Muscle of leg (tissue), 16 donors: ENCODE measurements at places on chromosomes 7 and 10. TPM values are rescaled to one million over a fixed set of nuclear protein-coding genes. Genes with fewer than 3 reads are reported as not detected.

Gene UCN3
- not detected for total RNA-seq

Gene ZNF727
- 0.44 TPM for total RNA-seq

Gene LLCFC1
- total RNA-seq, result not detected

Gene CYTH3
- 20.3 TPM for total RNA-seq

Gene LIPJ
- total RNA-seq, result 0.13 TPM

Gene TRIM74
- 0.49 TPM for total RNA-seq

Gene TET1
- total RNA-seq, result 20.6 TPM

Gene PSMC2
- total RNA-seq, result 131 TPM

Gene GRID1
- 2.7 TPM for total RNA-seq

Gene CYP3A7
- 0.58 TPM for total RNA-seq

Gene CTNNA3
- total RNA-seq, result 18.8 TPM

Gene SMO
- 35.9 TPM for total RNA-seq

Gene WEE2
- 0.09 TPM for total RNA-seq

Gene TMEM176B
- total RNA-seq, result 7.7 TPM

DNA sequence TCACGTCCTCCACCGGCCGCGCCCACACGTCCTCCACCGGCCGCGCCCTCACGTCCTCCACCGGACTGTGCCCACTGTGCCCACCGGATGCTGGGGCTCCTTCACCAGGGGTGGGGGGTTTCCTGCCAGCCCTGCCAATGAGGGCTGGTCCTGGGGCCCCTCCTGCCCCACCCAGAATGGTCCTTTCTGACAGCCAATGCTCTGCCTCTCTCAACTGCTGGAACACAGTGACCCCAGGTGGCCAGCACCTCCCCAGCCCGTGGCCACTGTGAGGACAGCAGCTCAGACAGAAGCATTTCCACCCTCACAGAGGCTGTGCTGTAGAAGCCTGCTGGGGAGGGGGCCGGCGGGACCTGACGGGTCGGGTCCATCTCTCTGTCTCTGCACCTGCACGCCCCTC is 90.1 kb upstream of the DNAAF5 start:
- no peaks in the 10 kb centered on the region for H3K36me3 ChIP-seq
- H3K4me3 ChIP-seq, result no peak overlapping the region
- peaks cover 5% of the 10 kb centered on the region for H3K4me1 ChIP-seq
- no peaks in the 10 kb centered on the region for H3K27me3 ChIP-seq
- DNase-seq, result peak; percentile 22
- no peak overlapping the region for H3K27ac ChIP-seq

- H3K36me3 ChIP-seq, result no peaks in the 10 kb centered on the region
- H3K4me1 ChIP-seq, result peaks cover 8% of the 10 kb centered on the region
- no peak overlapping the region for H3K4me3 ChIP-seq
- no peak overlapping the region for H3K27ac ChIP-seq
Measured at GRCh38 chr10:114026189-114027040, 17.3 kb upstream of the ADRB1 start.

GRCh38 chr10:93420091-93420490 is 62.0 kb downstream of the MYOF start:
- no peak overlapping the region for H3K4me3 ChIP-seq
- H3K4me1 ChIP-seq, result peaks cover 26% of the 10 kb centered on the region
- H3K36me3 ChIP-seq, result peaks cover 7% of the 10 kb centered on the region
- H3K27ac ChIP-seq, result peak overlapping the region; percentile 85

- no peaks in the 10 kb centered on the region for H3K27me3 ChIP-seq
- DNase-seq, result peak; percentile 96
- H3K4me1 ChIP-seq, result peaks cover 20% of the 10 kb centered on the region
- H3K4me3 ChIP-seq, result peak within 1 kb of the TSS; percentile 97
Measured at GRCh38 chr10:119178372-119179119, at the start of gene PRDX3. TSS of gene PRDX3 (minus strand) at chr10:119178812. CDS start at chr10:119178790, 22 bp downstream.

GRCh38 chr10:78972947-78973900 is 95.5 kb upstream of the ZMIZ1 start:
- H3K27me3 ChIP-seq, result peaks cover 13% of the 10 kb centered on the region
- H3K4me3 ChIP-seq, result peak overlapping the region; percentile 32
- peak; percentile 98 for DNase-seq
- peak overlapping the region; percentile 87 for H3K27ac ChIP-seq
- peaks cover 28% of the 10 kb centered on the region for H3K4me1 ChIP-seq

DNA sequence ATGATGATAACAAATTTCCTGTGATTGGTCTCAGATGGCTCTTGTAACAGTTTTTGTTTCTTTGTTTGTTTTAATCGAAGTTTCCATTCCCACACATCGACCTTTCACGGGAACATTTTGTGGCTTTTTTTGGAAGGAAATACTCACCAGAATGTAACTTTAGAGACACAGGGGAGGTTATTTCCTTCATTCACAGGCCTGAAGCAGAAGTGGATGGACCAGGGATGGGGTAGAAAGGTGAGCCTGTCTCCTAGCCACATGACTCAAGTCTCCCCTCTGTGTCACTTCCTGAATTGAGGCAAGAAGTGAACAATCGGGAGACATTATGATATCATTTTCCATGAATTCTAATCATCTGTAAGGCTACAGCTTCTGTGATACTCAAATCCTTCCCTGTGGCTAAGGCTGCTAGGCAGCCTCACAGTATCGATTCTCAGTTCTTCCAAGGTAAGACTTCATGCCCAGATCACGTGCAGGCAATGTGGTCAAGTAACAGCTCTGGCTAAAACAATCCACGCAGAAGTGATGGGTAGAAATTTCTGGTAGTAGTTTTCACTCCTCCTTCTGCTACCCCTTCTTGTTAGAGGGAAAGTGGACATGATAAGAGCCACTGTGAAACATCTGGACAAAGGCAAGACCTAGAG is 203.9 kb upstream of the NEBL start:
- DNase-seq, result peak; percentile 67
- H3K36me3 ChIP-seq, result no peaks in the 10 kb centered on the region

DNA sequence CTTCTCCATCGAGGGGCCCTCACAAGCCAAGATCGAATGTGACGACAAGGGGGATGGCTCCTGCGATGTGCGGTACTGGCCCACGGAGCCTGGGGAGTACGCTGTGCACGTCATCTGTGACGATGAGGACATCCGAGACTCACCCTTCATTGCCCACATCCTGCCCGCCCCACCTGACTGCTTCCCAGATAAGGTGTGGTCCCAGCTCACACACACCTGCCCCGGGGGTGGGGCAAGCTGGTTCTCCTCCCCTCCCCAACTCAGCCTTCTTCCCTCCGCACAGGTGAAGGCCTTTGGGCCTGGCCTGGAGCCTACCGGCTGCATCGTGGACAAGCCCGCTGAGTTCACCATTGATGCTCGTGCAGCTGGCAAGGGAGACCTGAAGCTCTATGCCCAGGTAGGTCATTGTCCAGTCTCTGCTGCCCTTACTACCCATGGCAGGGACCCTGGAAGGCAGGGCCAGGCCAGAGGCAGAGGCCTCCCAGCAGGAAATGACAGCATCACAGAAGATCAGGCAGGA is 11.0 kb downstream of the FLNC start:
- peaks cover 98% of the 10 kb centered on the region for H3K36me3 ChIP-seq
- H3K27me3 ChIP-seq, result no peaks in the 10 kb centered on the region
- no peak for DNase-seq

GRCh38 chr10:72349438-72349837 is 5.3 kb downstream of the DNAJB12 start:
- no peak for DNase-seq
- H3K4me1 ChIP-seq, result peaks cover 15% of the 10 kb centered on the region
- peaks cover 58% of the 10 kb centered on the region for H3K36me3 ChIP-seq
- H3K27me3 ChIP-seq, result no peaks in the 10 kb centered on the region
- no peak overlapping the region for H3K27ac ChIP-seq

- peaks cover 6% of the 10 kb centered on the region for H3K4me1 ChIP-seq
- no peaks in the 10 kb centered on the region for H3K36me3 ChIP-seq
- DNase-seq, result no peak
- H3K27me3 ChIP-seq, result no peaks in the 10 kb centered on the region
Measured at GRCh38 chr10:534047-534566, 155.4 kb downstream of the DIP2C start.

GRCh38 chr10:128001363-128001745 is 94.5 kb downstream of the PTPRE start:
- H3K27ac ChIP-seq, result no peak overlapping the region
- DNase-seq, result no peak
- H3K36me3 ChIP-seq, result no peaks in the 10 kb centered on the region
- no peaks in the 10 kb centered on the region for H3K27me3 ChIP-seq
- no peak overlapping the region for H3K4me3 ChIP-seq

- DNase-seq, result peak; percentile 81
- H3K36me3 ChIP-seq, result no peaks in the 10 kb centered on the region
- H3K4me3 ChIP-seq, result no peak overlapping the region
- no peak overlapping the region for H3K27ac ChIP-seq
- H3K27me3 ChIP-seq, result no peaks in the 10 kb centered on the region
- no peaks in the 10 kb centered on the region for H3K4me1 ChIP-seq
Measured at GRCh38 chr7:116316838-116317628, 106.7 kb downstream of the TES start.

DNA sequence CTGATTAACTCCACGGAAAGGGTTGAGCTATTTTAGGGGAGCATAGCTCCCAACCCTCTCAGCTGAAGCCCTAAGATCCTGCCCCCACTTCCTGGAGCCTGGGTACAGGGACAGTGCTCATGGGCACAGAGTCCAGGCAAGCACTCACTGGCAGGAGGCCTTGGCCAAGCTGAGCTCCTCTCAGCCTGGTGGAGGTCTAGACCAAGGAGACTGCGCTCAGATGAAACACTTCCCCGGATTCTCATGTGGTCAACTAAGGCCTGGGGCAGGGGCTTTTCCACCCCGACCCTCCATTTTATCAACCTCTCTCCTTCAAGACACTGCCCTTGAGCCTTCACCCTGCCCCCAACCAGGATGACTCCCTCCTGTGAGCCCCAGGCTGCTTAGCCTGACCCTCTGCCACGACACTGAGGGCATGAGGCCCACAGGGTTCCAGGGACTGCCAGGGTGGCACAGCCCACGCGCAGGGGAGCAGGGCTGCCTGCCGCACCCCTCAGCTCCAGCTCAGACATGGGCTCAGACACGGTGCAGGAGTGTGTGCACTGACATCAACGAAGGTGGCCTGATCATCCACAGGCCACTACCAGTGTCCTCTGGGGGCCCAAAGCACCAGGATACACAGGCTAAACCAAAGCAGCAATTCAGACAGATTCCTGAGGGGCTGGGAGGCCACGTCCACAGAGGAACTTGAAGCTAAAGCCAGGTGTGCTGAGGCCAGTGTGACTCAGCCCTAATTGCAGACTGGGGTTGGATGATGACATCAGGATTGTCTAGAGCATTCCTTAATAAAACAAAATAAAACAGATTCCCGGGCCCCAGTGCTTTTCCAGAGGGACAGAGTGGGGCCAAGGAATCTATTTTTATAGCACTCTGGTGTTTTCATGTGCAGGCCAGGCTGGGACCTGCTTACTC is 18.8 kb downstream of the CHAT start:
- H3K27me3 ChIP-seq, result peaks cover 9% of the 10 kb centered on the region
- DNase-seq, result no peak
- no peak overlapping the region for H3K27ac ChIP-seq
- H3K4me1 ChIP-seq, result no peaks in the 10 kb centered on the region
- H3K4me3 ChIP-seq, result no peak overlapping the region

- peaks cover 17% of the 10 kb centered on the region for H3K4me1 ChIP-seq
- H3K27me3 ChIP-seq, result peaks cover 81% of the 10 kb centered on the region
- no peaks in the 10 kb centered on the region for H3K36me3 ChIP-seq
- H3K27ac ChIP-seq, result no peak overlapping the region
- DNase-seq, result no peak
Measured at GRCh38 chr7:100968650-100969049, 715 bp upstream of the MUC12 start.

DNA sequence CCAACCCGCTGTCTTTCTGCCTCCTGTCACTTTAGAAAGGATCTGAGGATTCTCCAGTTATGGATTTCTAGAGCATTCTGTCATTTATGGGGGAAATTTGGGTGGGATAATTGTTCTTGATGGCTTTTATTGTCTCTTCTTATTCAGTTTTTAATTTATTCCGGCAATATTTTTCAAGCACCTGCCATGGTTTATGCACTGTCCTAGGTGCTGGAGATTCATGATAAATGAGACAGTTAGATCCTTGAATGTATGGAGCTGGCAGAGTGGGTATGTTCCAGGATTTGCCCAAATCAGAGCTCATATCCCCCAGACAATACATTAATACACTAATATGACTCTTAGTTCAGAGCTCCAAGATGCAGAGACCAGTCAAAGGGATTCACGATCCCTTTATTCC is 146.8 kb upstream of the PRKCQ start:
- no peak for DNase-seq
- no peaks in the 10 kb centered on the region for H3K27me3 ChIP-seq
- H3K36me3 ChIP-seq, result no peaks in the 10 kb centered on the region
- no peak overlapping the region for H3K4me3 ChIP-seq

GRCh38 chr10:44897049-44897448 is 14.1 kb upstream of the TMEM72 start:
- no peak for DNase-seq
- H3K27me3 ChIP-seq, result no peaks in the 10 kb centered on the region
- no peak overlapping the region for H3K27ac ChIP-seq
- no peaks in the 10 kb centered on the region for H3K36me3 ChIP-seq
- no peak overlapping the region for H3K4me3 ChIP-seq
- peaks cover 25% of the 10 kb centered on the region for H3K4me1 ChIP-seq

DNA sequence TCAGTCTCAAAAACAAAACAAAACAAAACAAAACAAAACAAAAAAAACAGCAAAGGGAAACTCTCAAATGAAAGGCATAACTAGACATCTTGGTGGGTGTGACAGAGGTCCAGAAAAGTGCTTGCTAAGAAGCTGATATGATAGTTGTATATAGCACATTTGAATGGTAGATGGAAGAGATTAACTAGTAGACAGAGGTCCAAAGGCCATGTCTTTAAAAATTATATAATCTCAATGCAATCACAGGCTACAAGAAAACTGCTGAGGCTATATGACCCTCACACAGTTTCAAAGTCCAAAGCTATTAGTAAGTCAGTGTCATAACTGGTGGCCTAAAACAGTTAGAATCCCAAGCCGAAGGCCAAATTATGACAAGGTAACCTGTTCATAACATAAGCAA is 15.6 kb upstream of the CUBN start:
- no peaks in the 10 kb centered on the region for H3K27me3 ChIP-seq
- DNase-seq, result no peak
- no peaks in the 10 kb centered on the region for H3K4me1 ChIP-seq
- H3K27ac ChIP-seq, result no peak overlapping the region
- no peaks in the 10 kb centered on the region for H3K36me3 ChIP-seq

- H3K36me3 ChIP-seq, result peaks cover 6% of the 10 kb centered on the region
- no peaks in the 10 kb centered on the region for H3K27me3 ChIP-seq
- peaks cover 9% of the 10 kb centered on the region for H3K4me1 ChIP-seq
- H3K4me3 ChIP-seq, result peak overlapping the region; percentile 88
- no peak for DNase-seq
Measured at GRCh38 chr7:139340808-139341057, 404 bp upstream of the FMC1 start.

- H3K36me3 ChIP-seq, result no peaks in the 10 kb centered on the region
- peaks cover 6% of the 10 kb centered on the region for H3K4me1 ChIP-seq
- no peak overlapping the region for H3K4me3 ChIP-seq
- no peak overlapping the region for H3K27ac ChIP-seq
Measured at GRCh38 chr7:8514781-8515519, 81.5 kb downstream of the NXPH1 start.

GRCh38 chr7:115613836-115614235 is 416.7 kb downstream of the TFEC start:
- no peaks in the 10 kb centered on the region for H3K36me3 ChIP-seq
- no peaks in the 10 kb centered on the region for H3K27me3 ChIP-seq
- no peak overlapping the region for H3K27ac ChIP-seq
- DNase-seq, result no peak

GRCh38 chr10:120948889-120949608 is 97.9 kb downstream of the WDR11 start:
- DNase-seq, result peak; percentile 79
- H3K27ac ChIP-seq, result no peak overlapping the region
- peaks cover 38% of the 10 kb centered on the region for H3K27me3 ChIP-seq

- no peaks in the 10 kb centered on the region for H3K36me3 ChIP-seq
- H3K4me3 ChIP-seq, result no peak overlapping the region
- H3K27me3 ChIP-seq, result no peaks in the 10 kb centered on the region
Measured at GRCh38 chr7:131305152-131305551, 22.5 kb upstream of the MKLN1 start.
